RKO (cell line): ENCODE measurements at places on chromosomes 3 and 15.

DNA sequence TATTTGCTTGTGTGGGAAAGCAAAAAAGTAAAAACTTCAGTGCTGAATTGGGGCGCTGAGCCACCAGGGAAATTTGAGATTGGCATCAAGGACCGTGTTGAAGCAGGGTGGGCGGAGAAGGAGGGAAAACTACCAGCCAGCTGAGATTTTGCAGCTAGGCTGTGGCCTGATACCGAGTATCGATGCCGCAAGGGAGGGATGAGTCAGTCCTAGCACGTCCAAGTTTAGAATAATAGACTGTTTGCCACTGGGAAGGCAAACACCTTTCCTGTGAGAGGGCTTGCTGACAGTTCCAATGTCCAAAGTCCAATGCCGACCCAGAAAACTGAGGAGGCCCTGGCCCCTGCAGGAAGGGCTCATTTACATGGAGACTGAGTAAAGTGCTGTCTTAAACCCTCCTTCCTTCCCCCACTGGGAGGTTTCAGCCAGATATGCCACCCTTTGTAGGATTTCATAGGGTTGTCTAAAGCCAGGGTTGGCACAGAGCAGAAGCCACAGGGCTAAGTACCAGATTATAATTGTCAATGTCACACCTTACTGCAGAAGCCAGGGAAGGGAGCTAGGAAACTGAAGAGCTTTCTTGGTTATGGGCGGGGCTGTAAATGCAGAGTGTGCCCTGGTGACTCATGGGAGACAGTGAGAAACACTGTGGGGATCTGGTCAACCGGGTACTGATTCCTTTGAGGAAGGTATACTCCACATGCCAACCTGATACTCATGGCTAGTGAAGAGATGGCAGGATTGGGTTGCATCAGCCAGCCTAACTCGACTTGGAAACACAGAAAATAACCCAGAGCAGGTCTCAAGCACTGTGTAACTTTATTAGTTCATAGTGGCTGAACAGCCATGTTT lies 28.4 kb upstream of the PIK3CB start:
- peak; percentile 54 for DNase-seq

GRCh38 chr3:71978150-71978721 lies 193.3 kb upstream of the PROK2 start:
- no peak for DNase-seq

DNA sequence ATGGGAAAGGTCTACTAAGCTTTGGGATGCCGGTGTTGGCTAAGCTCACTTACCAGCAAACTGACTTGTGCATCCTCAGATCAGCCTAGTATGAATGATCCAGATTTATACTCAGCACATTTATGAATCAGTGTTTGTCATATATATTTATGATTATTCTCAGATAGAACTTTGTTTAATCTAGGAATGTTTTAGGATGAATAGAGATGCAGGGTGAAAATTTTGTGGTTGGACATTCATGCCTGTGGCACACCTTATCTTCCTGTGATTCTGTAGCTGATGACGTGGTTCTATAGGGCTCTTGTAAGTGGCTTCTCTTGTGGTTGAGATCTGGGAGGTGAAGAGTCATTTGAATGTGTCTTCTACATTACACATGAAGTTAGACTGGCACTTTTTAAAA lies 11.4 kb downstream of the CDIN1 start:
- DNase-seq, result no peak

GRCh38 chr3:55337641-55338180 lies 149.4 kb downstream of the WNT5A start:
- DNase-seq, result no peak

GRCh38 chr15:62444104-62445022 lies 279.3 kb upstream of the C2CD4B start:
- DNase-seq, result peak; percentile 97

DNA sequence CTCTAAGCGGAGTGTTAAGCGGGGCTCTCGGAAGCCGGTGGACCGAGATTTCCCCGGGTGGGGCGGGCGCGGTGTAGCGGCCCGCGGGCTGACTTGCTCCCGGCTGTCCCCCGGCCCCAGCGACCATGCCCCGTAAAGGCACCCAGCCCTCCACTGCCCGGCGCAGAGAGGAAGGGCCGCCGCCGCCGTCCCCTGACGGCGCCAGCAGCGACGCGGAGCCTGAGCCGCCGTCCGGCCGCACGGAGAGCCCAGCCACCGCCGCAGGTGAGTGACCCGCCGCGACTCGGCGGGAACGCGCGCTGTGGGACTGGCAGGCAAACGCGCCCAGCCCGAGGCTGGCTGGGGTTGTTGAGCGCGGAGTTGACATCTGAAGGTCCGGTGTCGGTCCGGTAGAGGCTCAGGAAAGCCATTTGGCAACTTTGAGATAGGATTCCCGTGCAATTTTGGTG lies 1.3 kb downstream of the SMC4 start:
- DNase-seq, result no peak

DNA sequence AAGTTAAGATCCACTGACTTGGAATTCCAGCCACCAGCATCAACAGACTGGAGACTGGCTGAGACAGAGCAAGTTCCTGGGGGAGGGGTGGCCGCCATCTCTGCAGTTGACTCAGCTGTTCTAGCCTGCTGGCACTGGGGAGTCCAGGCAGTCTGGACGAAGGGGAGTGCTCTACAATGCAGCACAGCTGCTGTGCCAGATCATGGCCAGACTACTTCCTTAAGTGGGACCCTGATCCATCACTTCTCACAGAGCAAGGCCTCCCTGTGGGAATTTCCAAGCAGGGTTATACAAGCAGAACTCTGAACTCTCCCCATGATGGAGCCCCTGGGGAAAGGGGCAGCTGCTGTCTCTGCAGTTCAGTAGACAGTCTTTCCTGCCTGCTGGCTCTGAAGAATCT lies 35.2 kb downstream of the PYGO1 start:
- no peak for DNase-seq

- DNase-seq, result no peak
Measured at GRCh38 chr3:193981504-193981903, 154.4 kb upstream of the HES1 start.

GRCh38 chr15:71713191-71713809 lies 97.1 kb upstream of the NR2E3 start:
- no peak for DNase-seq

GRCh38 chr3:55066551-55067047 lies 138.7 kb upstream of the LRTM1 start:
- DNase-seq, result no peak

DNA sequence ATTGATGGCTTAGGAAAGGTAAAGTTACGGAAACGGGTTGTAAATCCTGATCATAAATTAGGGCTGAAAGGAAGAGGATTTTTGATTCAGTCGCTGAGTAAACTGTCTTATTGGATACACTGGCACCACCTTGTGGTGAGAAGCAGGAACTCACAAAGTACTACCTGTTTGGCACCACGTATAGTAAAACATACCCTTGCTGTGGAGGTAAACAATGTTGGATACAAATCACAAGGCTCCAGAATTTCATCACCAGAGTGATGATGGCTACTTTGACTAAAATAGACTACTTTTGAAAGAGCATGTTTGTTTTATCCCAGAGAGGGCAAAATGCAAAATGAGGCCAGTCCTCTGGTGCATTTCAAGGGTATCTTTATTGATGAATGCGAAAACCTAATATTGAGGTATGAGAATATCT lies 216.9 kb downstream of the IGSF11 start:
- peak; percentile 74 for DNase-seq

DNA sequence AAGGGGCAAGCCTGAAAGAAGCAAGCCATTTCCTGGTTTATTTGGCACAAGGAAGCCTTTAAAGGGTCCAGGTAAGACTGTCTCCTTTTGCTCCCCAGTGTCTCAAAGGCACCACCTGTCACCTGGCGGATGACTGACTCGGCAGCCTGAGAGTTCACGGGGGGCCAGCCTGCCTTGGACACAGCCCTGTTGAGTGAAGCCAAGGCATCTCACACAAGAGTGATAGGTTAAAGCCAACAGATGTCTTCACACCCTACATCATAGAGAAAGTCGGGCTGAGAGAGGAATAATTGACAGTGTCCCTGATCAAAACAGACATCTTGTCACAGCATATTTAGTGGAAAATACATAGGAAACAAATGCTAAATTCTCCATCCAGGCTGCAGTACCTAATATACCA lies 28.2 kb upstream of the LIPC start:
- no peak for DNase-seq

DNA sequence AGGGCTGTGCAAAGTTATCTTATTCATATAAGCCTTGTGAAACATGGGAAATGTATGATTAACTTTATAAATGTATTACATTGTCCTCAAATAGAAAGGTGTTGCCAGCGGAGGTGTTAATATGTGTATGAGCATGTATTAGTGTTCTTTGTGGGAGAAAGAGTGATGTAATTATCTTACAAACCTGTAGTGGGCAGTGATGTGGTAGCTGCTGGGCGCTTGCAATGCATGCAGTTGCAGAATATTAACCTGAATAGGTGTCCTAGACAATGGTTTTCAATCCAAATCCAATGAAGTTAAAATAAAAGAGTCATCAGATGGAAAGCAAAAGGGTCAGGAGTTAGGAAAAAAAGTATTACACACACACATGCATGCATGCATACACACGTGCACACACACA lies 881.3 kb upstream of the CADM2 start:
- DNase-seq, result no peak

DNA sequence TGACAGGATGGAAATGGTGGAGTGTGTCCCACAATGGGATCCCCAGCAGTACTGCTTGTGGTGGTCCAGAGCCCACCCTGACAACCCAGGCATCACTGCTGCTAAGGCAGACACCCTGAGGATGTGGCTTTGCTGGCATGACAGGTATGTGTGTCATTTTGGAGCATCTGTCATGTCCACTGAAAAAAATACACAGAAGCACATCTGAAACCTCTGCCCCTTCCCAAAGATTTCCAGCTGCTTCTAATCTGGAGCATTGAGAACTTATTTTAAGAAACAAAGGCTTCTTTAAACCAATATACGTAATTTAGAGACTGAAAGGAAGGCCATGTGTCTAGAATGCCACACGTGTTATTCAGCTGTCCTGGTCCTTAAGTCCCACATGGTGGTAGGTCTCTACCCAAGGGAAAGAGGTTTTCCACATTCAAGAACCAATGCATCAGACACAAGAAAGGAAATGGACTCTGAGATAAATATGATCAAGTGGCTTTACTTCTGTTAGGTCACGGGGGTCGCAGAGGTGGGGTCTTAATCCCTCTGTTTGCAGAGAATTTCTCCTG lies 88.3 kb downstream of the PDZRN3 start:
- DNase-seq, result no peak

DNA sequence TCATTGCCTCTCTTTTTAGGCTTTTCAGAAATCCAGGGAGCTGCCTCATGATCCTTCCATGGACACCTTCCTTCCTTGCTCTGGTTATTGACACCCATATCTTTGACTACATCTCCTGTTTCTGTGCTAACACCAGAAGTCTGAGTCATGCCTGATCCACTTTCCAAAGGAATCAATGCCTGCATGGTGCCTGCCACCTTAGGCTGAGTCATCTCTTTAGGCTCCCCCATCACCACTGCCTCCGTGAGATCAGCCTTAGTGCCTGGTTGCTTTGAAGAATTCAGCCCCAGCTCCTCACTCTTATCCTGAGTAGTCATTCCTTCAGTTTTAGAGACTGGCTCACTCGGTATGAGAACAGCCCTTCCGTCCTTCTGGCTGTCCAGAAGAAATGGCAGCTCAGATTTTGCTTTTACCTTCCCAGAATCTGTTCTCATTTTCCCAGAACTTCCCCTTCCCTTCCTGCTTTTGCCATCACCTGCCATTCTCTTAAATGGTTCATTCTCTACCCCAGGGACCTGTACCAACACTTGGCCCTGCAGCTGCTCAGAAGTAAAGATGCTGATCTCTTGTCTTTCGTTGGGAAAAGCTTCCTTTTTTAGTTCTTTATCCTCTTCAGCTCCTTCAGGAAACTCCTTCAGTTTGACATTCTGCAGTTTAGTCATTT lies 105.3 kb downstream of the MAP4 start:
- DNase-seq, result peak; percentile 71

DNA sequence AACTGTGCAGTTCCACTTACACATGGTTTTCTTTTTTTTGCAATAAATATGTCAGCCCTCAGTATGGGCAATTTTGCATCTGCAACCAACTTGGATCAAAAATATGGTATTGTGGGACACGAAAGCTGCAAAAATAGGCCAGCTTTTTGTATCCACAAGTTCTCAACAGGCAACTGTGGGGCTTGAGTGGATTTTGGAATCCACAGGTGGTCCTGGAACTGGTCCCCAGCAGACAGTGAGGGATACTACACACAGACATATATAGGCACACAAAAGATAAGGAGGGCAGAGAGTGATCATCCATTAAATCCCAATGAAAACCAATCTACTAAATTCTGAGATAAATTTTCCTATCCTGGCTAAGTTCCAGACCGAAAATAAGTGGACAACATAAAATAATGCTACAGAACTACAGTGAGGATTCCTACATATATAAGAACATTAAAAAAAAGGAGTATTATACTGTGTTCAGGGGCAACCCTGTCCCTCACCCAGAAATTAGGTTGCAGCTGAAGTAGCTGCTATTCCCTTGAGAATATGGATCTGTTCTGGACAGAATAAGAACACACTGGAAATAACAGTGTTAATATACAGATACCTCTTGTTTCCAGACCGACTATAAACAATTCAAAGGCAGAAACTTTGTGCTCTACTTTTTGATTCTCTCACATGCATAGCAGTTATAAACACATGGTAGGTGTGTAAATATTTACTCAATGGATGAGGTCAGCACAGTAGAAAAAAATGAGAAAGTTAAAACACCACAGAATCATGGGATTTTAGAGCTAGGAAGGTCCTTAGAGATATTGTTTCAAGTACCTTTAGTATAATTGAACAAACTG lies 25.4 kb downstream of the DENND4A start:
- no peak for DNase-seq

DNA sequence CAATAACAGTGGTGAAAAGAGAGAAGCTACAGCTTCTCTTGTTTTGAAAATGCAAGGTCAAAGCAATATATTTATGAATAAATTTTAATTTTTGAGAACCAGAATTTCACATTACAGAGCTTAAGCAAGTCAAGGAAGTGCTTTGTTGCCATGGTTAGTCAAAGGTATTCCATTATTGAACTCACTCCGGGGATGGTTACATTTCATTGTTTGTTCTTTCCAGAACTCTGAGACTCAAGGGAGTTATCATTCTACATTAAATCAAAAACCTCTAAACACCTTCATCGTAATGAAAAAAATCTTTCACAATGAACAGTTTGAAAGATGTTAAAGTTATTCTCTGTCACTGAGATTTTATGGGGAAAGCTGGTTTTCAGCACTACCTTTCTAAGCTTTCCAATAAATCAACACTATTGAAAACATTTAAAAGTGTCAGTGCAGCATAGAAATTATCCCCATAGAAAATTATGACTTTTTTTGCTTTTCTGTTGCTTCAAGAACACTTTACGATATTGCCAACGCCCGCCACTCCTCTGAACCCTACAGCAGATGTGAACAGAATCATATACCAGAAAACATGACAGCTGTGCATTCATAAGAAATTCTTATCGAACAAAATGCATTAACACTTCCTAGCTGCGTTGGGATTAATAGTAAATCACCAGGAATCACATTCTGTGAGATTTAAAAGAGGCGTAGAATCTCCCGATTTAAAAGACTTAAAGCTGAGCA lies 83.0 kb downstream of the OTOL1 start:
- DNase-seq, result no peak

- no peak for DNase-seq
Measured at GRCh38 chr15:80490431-80490990, 86.3 kb downstream of the ARNT2 start.
